Breast epithelium (tissue), 4 donors: ENCODE measurements at places on chromosomes 2 and 18.

GRCh38 chr2:142983174-142983573, 105.7 kb downstream of the KYNU start:
- DNase-seq, result no peak

GRCh38 chr18:41617647-41618046, 337.4 kb upstream of the PIK3C3 start:
- no peak for DNase-seq

- DNase-seq, result no peak
These were observed 687.4 kb upstream of the ID2 start for GRCh38 chr2:7994397-7994951.

- DNase-seq, result no peak
These were observed 17.3 kb downstream of the C2orf42 start for GRCh38 chr2:70173520-70173919.

DNA sequence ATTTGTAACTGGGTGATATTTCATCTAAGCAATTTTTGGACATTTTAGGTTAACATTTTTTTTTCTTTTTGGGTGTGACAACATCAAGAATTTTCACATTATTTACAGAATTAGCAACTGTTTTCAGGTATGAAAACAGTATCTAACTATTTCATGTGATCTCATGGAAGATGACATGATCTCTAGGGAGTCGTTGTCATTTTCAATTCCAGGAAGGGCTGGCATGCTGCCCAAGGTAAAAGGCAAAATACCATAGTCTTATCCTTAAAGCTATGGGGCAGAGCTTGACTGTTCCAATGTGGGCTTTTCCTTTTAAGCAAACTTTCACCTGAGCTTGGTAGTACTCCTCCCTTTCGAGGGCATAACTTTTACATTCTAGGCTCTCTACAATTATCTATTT, 443.7 kb downstream of the DSEL start:
- no peak for DNase-seq

GRCh38 chr18:54191352-54191751, 33.1 kb downstream of the MBD2 start:
- DNase-seq, result no peak

DNA sequence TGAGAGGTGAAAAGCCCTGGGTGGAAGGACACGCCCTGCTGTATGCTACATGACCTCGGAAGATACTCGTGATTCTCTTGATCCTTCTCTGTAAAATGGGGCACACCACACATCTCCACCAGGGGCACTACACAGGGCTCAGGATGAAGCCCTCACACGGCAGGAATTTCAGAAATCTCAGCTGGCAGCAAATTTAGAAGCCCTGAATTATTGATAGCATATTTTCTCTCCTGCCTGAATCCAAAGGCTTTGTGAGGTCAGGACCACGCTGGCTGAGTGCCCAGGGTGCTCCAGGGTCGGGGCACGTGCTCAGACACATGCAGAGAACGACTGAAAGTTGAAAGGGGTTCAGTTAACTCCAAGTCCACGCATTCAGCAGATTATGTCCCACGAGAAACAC, 42.1 kb upstream of the GALR1 start:
- DNase-seq, result no peak

DNA sequence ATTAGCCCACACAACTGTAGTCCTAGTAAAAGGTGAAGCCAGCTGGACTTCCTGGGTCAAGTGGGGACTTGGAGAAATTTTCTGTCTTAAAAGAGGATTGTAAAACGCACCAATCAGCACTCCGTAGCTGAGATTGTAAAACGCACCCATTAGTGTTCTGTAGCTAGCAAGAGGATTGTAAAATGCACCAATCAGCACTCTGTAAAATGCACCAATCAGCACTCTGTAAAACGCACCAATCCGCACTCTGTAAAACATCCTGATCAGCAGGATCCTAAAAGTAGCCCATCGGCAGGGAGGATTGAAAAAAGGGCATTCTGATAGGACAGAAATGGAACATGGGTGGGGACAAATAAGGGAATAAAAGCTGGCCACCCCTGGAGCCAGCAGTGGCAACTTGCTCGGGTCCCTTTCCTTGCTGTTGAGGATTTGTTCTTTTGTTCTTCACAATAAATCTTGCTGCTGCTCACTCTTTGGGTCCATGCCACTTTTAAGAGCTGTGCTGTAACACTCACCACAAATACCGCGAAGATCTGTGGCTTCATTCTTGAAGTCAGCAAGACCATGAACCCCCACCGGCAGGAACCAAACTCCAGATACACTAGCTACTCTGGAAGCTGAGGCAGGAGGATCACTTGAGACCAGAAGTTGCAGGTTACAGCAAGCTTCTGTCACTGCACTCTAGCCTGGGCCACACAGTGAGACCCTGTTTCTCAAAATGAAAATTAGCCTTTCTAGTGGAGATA, 102.6 kb downstream of the HS6ST1 start:
- no peak for DNase-seq

DNA sequence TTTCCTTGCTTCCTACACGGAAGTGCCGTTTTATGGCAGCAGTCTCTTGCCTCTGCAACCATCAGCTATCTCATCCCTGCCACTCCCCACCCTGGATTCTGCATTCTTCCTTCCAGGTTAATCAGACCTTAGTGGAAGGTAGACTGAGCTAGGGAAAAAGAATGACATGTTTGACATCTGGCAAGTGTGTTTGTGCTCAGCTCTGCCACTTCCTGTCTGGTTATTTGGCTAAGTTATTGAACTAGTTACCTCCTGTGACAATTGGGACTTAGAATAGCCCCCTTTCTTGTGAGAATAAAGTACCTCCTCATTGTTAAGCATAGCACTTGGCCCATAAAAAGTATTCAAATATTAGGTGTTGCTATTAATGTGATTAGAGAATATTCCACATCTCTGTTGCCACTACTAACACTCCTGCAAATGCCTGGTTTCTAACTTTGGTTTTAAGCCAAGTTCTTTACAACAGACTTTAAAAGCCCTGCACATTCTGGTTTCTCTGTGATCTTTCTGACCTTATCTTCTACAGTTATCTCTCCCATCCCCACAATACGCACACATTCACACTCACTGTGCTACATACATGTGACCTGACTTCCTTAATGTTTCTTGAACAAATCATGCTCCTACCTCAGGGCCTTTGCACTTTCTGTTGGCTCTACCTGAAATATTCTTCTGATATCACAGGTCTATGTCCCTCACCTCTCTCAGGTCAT, 10.8 kb upstream of the MAPRE2 start:
- no peak for DNase-seq

- no peak for DNase-seq
These were observed 22.2 kb upstream of the TXNL4A start for GRCh38 chr18:80010551-80010906.

DNA sequence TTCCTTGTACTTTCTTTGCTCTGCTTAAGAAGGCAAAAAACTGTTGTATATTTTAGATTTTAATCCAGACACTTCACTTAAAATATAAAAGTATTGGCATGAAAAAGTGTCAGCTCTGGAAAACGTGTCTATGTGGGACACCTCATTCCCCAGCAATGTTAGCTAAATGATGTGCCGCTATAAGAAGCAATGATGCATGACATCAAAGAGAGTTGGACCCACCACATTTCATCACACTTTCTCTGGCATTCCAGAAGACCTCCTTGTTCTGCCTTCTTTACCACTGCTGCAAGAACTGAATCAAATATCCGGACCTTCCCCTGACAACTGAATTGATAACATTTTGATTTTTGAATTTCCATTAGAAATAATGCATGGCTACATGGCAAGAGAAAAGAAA, 242.4 kb upstream of the TANK start:
- no peak for DNase-seq

DNA sequence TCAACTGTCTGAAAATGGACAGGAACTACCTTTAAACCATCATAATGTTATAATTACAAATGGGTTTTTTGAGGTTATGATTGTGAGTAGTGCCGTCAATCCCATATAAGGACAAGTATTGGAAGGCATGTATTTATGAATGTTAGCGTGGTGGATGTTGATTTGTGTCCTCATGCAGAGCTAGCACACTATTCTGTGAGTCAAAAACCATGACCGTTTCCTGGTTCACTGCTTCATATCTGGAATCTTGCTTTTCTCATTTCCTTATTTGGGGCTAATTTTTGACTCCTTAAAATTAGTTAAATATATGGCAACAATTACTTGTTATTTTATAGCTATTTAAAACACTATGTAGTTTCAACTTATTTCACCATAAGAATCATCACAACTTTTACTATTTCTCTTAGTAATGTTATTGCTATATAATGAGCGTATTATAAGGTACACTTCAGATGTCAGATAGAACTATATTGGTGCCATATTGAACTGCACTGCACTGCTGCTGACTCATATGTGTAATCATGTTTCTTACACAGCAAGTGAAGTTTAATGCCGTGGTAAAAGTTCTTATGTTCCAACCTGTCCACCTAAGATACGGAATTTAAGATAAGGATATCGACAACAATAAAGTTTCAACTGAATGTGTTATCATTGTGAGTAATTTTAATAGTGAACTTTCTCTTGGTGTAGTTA, 192.8 kb downstream of the PTGR3 start:
- no peak for DNase-seq

GRCh38 chr2:6341588-6342129, 524.0 kb downstream of the CMPK2 start:
- no peak for DNase-seq

- DNase-seq, result no peak
These were observed 12.5 kb downstream of the MSTN start for GRCh38 chr2:190050001-190050400.
